NCI-H2171 (cell line): ENCODE measurements at places on chromosomes 6 and 20.

- DNase-seq = no peak
These were observed 410.5 kb upstream of the MAN1A1 start for GRCh38 chr6:119760046-119760445.

DNA sequence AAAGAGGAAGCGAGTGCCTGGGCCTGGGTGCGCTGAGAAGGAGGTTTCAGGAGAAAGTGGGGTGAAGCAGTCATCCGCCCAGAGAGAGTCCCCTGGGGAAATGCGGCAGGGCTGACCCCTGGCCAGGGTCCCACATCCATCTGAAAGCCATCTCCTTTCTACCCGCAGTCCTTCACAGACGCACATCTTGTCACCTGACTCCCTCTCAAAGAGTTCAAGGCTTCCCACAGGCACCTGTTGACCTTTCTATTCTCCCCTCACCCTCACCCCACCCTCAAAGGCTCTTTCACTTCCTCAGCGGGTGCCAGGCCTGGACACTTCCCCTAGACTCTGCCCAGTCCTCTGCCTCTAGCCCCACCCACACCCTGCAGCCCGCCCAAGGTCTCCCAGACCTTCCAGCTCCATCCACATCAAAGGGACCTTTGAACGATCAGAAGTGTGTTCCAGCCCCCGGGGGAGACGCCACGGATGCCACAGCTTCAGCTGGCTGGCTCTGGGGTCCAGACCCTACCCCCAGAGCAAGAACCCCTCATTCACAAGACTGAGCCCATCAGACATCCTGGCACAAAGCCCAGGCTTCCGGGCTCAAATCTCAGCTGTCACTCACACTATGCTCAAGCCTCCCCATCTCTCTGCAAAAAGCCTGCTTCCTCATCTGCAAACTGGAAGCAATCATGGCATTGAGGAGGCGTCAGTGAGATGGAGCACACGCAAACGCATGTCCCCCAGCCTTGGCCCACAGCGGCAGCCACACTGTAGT is 2.1 kb downstream of the CTSZ start:
- DNase-seq = no peak

DNA sequence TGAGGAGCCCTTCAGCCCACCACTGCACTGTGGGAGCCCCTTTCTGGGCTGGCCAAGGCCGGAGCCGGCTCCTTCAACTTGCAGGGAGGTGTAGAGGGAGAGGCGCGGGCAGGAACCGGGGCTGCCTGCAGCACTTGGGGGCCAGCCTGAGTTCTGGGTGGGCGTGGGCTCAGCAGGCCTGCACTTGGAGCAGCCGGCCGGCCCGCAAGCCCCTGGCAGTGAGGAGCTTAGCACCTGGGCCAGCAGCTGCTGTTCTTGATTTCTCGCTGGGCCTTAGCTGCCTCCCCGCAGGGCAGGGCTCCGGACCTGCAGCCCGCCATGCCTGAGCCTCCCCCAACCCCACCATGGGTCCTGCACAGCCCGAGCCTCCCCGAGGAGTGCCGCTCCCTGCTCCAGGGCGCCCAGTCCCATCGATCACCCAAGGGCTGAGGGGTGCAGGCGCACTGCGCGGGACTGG is 101.7 kb upstream of the ADGRB3 start:
- DNase-seq = no peak

- no peak for DNase-seq
These were observed 14.6 kb downstream of the ADGRB3 start for GRCh38 chr6:68649669-68650068.

GRCh38 chr6:7787137-7787608 is 61.3 kb downstream of the BMP6 start:
- no peak for DNase-seq

GRCh38 chr6:1758076-1758679 is 148.5 kb downstream of the FOXC1 start:
- no peak for DNase-seq

DNA sequence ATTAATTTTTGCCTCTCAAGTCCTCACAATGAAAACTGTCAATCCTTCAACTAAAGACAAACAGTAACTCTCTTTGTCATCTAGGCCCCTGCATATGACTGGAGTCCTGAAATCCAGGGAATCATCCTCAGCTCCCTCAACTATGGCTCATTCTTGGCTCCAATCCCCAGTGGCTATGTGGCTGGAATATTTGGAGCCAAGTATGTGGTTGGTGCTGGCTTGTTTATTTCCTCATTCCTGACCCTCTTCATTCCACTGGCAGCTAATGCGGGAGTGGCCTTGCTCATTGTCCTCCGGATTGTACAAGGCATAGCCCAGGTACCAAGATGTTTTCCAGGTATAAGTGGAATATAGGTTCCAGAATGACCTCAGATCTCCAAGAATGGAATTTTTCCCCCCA is 15.4 kb downstream of the SLC17A4 start:
- no peak for DNase-seq

GRCh38 chr6:64504503-64504902 is 868.9 kb downstream of the PHF3 start:
- DNase-seq = no peak

GRCh38 chr6:137725949-137726348 is 141.1 kb upstream of the TNFAIP3 start:
- DNase-seq = no peak

DNA sequence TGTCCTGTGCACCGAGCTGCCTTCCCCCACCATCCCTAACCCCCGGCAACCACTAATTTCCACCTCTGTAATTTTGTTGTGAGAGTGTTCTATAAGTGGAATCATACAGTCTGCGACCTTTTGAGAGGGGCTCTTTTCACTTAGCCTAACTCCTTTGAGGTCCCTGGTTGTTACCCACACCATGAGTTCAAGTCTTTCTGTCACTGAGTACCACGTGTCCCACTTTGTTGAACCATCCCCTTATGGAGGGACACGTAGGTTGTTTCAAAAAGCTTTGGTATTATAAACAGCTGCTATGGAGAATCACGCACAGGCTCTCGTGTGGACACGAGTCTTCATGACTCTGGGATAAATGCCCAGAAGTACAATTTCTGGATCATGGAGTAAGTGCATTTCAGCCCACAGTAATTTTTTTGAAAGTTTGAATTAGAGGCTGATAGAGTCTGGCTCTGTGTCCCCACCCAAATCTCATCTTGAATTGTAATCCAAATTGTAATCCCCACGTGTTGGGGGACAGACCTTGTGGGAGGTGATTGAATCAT is 9.5 kb downstream of the FAM209B start:
- DNase-seq = no peak

- no peak for DNase-seq
These were observed 80.8 kb downstream of the CD164 start for GRCh38 chr6:109301418-109301817.

DNA sequence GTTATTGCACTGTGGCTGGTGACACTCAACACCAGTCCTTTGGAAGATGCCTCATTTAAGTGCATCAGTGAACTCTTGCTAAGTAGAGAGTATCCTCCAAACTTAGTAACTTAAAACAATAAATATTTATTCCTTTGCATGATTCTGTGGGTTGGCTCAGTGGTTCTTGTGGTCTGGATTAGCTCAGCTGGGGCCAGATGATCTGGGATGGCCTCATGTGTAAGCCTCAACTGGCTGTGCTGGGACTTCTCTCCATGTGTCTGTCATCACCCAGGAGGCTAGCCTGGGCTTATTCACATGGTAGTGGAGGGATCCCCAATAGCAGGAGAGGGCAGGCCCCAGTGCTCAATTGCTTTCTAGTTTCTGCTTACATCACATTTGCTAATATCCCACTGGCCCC is 8.3 kb downstream of the LRRN4 start:
- no peak for DNase-seq

- no peak for DNase-seq
These were observed 51.4 kb downstream of the ERMARD start for GRCh38 chr6:169802790-169803189.

DNA sequence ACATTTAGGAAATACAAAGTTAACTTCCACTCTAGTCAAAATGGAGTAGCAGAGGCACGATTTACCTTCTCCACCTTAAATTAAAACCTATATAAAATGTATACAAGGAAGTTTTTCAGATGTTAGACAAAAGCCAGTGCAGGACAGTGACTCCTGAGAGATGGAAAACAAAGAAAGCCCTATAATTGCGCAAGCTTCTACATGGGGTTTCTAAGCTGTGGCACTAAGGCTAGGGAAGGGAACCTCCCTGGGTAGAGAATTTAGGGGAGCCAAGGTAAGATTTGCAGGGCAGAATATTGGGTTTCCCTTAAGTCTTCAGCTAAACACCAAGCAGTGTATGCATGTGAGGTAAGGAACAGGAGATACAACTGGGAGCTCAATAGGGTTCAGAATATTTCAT is 18.5 kb upstream of the ZC3H12D start:
- DNase-seq = no peak

GRCh38 chr6:85449388-85449817 is 480 bp upstream of the NT5E start:
- DNase-seq = no peak

DNA sequence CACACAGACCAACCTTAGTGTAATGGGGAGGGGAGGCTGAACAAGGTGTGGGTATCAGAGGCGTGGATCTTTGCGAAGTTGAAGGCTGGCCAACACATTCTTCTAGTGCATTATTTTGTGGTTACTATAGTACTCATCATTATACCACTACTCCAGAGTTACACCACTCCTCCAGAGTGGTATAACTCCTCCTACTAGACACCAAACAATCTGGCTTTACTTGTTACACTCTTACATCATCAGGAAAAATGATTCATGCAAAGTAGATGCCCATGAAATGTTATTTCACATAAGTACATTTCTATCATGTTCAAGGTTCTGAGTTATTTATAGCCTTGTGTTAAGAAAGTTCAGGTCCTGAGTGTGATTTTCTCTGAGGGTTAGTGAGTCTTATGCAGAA is 443.1 kb upstream of the OPRM1 start:
- DNase-seq = no peak

- DNase-seq = no peak
These were observed 25.0 kb downstream of the SIRPA start for GRCh38 chr20:1920252-1920651.

- DNase-seq = no peak
These were observed 18.0 kb upstream of the DSE start for GRCh38 chr6:116352515-116353471.

GRCh38 chr20:35618263-35619131 is 2.9 kb downstream of the SPAG4 start:
- no peak for DNase-seq

DNA sequence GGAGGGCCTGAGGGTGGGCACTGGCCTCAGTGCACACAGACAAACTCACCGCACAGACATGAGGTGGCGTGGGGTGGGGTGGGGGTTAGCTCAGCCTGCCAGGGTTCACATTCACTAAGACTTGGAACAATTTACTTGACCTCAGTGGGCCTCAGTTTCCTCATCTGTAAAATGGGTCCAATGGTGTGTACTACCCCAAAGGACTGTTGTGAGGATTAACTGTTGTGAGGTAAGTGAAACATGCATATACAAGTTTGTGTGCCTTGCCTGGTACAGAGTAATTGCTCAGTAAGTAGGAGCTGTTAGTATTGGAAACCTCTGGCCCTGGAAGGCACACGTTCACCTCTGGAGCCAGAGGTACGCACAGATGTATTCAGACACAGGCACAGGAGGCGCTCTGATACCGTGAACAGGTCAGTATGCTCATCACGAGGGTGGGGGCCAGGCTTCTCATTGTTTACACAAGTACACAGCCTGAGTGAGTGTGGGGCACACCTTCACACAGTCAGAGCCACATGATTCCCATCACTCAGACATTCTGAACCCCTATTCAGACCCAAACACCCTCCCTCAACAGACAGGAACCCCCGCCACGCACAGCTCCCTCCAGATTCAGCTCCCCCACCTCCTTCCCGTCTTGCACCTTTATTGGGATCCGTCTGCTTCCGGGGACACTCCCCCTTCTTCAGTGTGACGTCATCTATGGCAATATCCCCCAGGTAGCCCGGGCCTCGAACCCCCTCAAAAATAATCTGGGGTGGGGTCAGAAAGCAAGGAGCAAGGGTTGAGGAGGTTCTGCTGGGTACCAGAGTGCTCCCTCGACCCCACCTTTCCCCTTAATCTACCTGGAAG is 59.9 kb downstream of the MDGA1 start:
- no peak for DNase-seq

DNA sequence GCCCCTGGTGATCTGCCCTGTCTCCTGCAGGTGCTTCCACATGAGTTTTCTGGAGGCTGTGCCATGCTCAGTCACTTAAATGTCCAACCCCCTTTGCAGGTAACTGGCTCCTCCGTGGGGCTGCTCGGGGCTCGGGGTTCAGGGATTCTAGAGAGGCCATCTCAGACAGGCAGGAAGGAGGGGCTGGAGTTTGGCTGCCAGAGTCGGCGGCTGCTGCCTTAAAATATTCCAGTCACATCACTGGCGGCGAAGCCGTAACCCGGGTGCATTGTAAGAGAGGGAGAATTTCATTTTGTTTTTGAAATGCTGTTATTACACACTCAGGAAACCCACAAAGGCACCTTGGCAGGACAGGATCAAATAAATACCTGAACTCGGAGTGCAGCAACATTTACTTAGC is 212.9 kb upstream of the PMEPA1 start:
- no peak for DNase-seq

GRCh38 chr6:36267731-36268477 is 2.0 kb upstream of the PNPLA1 start:
- DNase-seq = no peak

DNA sequence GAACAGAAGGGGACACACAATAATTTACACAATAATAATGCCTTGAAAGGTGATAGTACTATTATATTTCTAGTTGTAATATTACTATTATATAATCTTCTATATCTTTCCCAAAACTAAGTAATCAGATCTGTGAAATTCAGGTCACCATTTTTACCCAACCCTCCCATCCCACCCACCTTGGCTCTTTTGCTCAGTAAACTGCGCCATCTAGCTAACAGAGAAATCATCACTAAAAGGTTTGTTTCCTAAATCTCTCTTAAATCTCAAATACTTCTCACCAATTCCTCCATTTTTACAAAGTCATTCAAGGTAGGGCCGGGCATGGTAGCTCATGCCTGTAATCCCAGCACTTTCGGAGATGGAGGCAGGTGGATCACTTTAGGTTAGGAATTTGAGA is 83.4 kb downstream of the CDK19 start:
- DNase-seq = no peak

- no peak for DNase-seq
These were observed 248.2 kb upstream of the PMEPA1 start for GRCh38 chr20:57958050-57958420.

DNA sequence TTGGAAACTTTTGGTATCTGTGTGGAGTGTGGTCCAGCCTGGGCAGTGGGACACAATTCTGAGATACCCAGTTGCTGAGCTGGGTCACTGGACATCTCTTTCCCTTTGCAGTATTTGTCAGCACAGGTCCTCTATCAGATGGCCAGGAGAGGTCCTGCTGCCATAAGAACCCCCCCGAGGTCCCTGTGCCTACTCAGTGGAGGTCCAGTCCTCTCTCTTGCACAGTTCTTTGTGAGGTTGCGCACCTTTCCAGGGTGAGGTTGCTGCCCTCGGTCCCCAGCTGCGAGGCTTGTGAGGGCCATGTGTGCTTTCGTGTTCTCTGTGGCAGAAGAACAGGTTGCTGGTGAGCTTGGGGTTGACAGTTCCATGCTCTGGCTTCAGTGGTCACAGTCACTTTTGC is 320.6 kb downstream of the QKI start:
- no peak for DNase-seq

DNA sequence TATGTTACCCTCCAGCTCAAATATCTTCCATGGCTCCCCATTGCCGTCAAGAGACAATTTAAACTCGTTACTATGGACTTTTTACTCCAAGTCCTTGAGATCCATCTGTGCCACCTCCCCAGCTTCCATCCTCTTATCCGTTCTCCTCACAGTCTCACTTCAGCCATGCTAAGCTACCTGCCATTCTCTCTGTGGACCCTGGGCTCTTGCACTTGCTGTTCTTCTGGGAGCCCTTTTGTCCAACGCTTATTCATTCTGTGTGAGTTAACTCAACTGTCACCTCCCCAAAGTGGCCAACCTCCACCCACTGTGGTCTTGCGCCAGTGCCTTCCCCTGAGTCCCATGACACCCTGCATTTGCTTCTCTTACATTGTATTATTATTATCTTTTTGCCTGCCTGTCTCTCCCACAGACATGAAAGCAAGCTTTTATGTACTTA is 132.4 kb downstream of the BCAS1 start:
- no peak for DNase-seq
